ENCODE measurements at places on chromosomes 7 and 10. TPM values are rescaled to one million over a fixed set of nuclear protein-coding genes. Genes with fewer than 3 reads are reported as not detected.

DNA sequence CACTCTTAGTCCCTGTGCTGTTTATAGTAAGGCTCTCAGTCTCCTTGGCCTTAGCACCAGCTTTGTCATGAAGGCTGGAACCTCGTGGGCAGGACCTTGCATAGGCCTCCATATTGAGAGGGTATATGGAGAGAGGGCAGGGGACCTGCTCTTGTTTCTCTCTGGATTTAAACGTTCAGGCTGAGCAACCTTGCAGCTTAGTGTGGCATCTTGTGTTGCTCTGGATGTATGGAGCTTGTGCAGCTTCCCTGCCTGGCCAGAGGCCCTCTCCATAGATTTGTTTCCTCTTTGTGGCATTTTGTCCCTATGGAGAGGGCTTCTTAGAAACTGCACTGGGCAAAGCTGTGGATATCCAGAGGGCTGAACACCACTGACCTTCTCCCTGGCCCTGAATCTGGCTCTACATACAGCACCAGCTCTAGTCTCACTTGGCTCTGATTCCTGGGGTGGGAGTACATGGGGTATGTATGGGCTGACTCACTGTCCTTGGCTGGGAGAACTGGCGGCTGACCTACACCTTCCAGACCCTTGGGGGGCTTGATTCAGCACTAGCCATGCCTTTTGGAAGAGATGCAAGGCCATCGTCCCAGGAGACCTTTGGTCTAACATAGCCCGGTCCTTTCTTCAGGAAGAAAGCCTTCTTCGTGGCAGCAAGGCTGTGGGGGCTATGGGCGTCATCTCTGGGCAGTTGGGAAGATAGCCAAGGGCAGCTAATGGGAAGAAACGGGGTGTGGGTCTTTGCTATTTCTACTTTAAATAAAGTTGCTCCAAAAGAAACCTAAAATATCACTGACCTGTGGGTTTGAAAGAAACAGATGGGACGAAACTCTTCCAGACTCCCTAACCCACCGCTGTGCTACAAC is 30.5 kb downstream of the ITPRIP start:
- DNase-seq: no peak

- DNase-seq: no peak
Measured at GRCh38 chr7:128734890-128735289, 4.3 kb upstream of the CALU start.

Gene PARD3
- total RNA-seq: 34.6 TPM

Gene HTR5A
- total RNA-seq: not detected

GRCh38 chr7:22688084-22688483 is 38.9 kb upstream of the IL6 start:
- no peak for DNase-seq

DNA sequence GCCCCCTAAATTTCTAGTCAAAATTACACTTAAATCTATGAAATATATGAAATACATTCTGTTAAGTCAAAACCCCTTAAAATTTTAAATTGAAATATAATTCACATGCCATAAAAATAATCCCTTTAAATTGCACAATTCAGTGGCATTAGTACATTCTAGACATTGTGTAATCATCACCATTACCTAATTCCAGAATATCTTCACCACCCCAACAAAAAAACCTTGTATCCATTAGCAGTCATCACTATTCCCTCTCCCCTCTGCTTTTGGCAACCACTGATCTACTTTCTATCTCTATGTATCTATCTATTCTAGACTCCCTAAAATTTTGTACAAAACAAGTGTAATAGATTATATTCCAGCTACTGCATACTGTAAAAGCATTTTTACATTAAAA is 261.2 kb downstream of the GLI3 start:
- no peak for DNase-seq

- DNase-seq: no peak
Measured at GRCh38 chr10:84333864-84334451, 5.6 kb downstream of the CCSER2 start.

Gene TRPV5
- total RNA-seq: not detected

DNA sequence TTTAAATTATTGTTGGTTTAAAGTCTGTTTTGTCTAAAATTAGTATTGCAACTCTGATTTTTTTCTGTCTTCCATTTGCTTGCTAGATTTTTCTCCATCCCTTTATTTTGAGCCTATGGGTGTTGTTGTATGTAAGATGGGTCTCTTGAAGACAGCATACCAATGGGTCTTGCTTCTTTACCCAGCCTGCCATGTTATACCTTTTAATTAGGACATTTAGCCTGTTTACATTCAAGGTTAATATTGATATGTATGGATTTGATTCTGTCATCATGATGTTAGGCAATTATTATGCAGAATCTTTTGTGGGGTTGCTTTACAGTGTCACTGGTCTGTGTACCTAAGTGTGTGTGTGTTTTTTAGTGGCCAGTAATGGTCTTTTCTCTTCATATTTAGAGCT is 281.4 kb upstream of the CSTF2T start:
- DNase-seq: no peak

Gene TDRD1
- total RNA-seq: 4.0 TPM

- no peak for DNase-seq
Measured at GRCh38 chr7:86411814-86412213, 231.9 kb upstream of the GRM3 start.

GRCh38 chr10:131267814-131268095 is 43.8 kb downstream of the TCERG1L start:
- DNase-seq: no peak

DNA sequence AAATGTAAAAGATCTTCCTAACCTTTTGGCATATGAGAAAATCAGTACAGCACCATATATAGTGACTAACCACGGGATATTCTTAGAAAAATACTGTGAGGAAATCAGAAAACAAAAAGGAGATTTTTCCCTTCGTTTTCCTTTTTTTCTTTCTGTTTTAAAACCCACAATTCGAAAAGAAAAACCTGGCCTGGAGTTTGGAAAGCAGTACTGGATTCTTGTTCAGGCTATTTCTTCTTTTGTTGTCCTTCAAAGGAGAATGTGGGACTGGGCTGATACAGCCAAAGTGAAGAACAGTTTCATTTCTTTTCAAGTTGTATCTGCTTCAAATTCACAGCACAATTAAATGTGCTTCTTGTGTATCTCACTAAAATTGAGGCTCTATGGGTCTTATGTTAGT is 156.8 kb upstream of the PHYHIPL start:
- DNase-seq: no peak

DNA sequence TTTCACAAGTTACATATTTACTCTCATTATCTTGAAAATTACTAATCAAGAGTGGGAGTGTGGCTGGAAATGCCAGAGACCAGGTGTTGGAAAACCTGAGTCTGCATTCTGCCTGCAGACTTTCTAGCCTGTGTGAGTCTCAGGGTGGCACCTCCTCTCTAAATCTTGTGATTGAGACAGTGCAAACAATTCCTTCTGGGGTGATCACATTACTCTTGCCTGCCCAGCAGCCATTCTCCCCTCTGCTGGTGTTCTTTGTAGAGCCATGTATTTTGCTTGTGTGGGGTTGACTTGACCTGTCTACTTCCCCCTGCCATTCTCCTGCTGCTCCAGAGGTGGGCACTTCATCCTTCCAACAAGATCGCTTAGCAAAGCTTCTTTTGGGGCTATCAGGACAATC is 101.1 kb downstream of the RAPGEF5 start:
- DNase-seq: no peak

DNA sequence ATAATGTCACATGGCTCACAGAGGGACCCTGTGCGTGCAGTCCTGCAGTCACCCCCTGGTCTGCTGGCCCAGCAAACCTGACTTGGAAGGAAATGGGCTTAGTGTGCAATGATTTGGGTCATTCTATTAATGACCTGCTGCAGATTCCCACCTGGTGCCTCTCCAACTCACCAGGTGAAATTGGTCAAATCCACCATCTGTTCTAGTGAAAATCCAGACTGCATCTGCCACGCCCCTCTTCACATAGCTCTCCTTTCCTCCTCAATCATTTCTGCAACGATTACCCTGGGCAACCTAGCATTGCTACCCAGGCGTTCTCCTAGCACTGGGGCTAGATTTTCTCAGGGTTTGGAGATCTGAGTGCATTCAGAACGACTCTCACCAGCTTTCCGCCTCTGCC is 29.4 kb downstream of the SRRM3 start:
- no peak for DNase-seq

Gene SUGCT
- total RNA-seq: 4.4 TPM

Gene WDFY4
- 2.5 TPM for total RNA-seq

Gene PCGF5
- 63.2 TPM for total RNA-seq

DNA sequence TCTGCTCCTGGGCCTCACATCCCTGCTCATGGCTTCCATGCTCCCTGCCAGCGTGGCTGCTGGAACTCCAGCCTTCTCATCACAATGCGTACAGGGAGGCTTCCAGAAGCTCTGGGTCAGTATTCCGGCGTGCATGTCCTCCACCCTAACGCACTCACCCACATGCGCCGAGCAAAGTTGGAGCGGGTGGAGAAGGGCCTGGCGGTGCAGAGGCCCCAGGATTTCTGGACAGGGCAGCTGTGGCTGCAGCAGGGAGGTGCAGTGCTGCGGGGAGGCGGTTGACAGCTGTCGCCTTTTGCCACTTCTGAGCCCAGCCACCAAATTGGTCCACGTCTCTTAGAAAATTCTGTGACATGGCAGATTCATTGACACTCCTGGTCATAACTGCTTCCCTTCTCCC is 33.6 kb upstream of the FAM20C start:
- no peak for DNase-seq

Gene PAPOLB
- total RNA-seq: 0.08 TPM

Gene NEUROG3
- not detected for total RNA-seq

Gene CPN1
- not detected for total RNA-seq

DNA sequence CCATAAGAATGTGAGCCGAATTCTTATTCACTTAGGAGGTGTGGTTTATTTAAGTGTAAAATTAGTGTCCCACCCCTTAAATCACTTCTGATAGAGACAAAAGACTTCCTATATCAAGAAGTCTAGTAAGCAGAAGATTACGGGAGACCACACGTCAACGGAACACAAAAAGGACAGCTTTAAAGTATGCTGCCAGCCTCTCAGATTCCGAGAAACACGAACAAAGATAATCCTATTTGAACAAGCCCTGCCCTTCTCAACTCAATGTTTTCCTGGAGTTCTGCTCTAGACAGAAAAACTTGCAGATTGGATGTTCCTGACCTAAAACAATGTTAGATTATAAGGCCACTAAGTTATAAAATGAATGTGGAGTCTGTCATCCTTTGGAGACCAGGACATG is 4.9 kb upstream of the MCU start:
- DNase-seq: no peak

- no peak for DNase-seq
Measured at GRCh38 chr7:12436896-12437535, 33.4 kb upstream of the VWDE start.

Gene LRRC18
- not detected for total RNA-seq

Gene MYH16
- total RNA-seq: not detected

- no peak for DNase-seq
Measured at GRCh38 chr10:96560966-96561887, 25.6 kb downstream of the TM9SF3 start.

- DNase-seq: no peak
Measured at GRCh38 chr7:87100326-87100725, 40.9 kb upstream of the ELAPOR2 start.

Gene ZEB1
- total RNA-seq: 75.5 TPM

- DNase-seq: peak; percentile 81
Measured at GRCh38 chr10:123967626-123968243, 76.1 kb upstream of the CPXM2 start.

DNA sequence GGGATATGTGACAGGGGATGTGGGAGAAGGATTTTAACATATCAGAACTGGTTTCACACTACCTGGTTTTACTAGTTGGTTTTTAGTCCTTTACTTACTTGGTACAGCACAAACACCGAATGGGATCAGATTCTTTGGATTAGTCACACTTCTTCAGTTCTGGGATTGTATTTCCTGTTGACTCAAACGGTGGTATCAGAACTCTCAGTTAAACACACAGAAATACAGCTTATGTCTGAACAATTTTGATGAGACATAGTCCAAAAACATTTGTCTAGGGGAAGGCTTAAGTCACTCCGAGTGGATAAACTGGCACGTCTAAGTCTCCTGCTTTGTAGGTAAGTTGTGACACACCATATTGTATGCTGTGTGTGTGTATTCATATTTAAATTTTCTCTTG is 480.5 kb downstream of the PHTF2 start:
- no peak for DNase-seq

Gene DUSP5
- 6.2 TPM for total RNA-seq

DNA sequence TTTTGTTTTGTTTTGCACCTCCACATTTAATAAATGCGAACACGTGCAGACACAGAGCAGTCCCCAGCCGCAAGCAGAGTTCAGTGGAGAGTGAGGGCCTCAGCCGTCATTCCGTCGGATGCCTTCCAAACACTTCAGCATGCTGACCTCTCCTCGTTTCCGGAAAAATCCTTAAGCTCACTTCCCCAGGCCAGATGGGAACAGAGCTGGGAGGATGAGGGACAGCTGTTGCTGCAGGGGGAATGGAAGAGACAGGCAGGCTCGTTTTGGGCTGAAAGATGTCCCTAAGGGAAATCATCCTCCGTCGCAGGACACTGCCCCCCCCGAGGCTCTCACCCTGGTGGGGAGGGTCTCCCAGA is 17.2 kb upstream of the FGFR2 start:
- DNase-seq: no peak

GRCh38 chr10:127998501-127999144 is 91.7 kb downstream of the PTPRE start:
- DNase-seq: no peak

Gene NKX2-3
- not detected for total RNA-seq

DNA sequence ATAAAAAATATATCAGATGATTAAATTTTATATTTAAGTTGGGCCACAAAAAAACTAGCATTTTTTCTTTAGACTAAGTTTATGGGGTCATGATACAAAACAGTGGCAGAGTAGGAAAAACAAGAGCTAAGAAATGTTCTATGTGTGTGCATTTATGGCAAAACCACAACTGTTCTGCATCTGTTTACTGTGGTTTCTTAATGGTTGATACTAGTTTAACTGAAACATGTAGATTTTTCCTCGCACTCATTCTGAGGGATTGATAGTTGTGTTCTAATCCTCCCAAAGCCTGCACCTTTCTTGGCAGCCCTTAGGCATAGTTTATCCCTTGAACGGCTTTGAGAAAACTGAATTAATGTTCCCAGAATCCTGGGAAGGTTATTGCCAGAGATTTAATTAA is 66.6 kb upstream of the PHYHIPL start:
- DNase-seq: no peak

GRCh38 chr7:5510426-5511045 is 86.9 kb upstream of the TNRC18 start:
- peak; percentile 6 for DNase-seq

DNA sequence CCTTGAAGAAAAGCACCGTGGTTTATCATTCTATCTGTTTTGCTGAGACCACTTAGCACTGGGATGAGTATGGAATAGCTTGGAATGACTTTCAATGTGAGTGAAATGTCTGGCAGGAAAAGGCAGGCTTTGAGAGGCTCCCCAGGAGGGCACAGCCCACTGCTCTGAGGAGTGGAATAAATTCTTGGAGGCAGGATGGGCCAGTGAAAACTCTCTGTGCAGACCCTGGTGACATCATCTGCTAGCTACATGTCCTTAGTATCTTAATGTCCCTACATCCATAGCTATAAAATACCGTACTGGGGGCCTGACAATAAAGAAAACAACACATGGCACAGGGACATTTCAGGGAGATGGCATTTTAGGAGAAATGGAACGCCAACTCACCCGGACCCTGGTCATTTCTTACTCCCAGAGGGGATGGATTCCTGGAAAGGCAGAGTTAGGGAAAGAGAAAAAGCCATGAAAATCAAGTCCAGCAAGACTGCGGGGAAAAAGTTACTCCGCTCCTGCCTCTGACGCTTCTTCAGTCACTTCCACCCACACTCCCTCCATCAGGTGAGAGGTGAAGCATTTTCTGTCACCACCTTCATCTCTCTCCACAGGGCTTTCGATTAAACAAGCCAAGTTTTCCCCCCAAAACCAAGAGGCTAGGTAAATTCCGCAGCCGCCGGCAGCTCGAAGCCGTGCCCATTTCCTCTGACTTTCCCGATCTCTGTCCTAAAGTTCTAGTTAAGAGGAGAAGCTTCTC is 991 bp downstream of the ZNF239 start:
- DNase-seq: no peak
